ENCODE measurements at places on chromosomes 11 and 22.
A peak's percentile ranks its signal among the peaks of the same experiment; 100 is the strongest.

- DNase-seq: no peak
Observed at GRCh38 chr11:66625041-66625751, 8.8 kb downstream of the RBM14 start.

DNA sequence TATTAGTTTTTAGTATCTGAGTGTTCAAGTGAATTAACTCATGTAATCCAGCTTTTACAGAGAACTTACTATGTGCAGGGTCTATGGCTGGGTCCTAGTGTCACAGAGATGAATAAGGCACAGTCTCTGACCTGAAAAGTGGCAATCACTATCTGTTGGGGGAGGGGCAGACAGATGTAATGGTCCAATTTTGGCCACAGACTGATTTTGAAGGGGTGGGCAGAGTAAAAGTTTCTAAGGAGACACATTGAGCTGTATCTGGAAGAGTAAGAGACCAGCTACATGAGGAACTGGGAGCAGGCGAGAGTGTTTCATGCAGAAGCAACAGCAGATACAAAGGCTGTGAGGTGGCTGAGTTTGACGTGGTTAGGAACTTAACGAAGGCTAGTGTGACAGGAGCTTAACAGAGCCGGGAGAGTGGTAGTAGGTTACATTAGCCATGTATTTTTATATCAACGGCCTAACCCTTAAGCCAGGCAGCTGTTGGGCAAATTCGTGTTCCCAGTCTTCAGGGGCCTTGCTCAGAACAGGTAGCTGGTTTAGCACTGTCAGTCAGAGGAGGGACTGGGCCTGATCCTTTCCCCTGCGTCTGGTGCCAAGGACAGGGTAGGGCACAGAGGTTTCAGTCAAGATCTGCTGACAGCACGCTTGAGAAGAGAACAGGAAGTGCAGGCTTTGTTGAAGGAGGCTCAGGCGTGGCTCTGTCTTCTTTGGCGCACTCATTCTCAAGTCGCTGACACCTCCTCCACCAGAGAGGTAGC is 1.4 kb upstream of the STIM1 start:
- DNase-seq: peak; percentile 81

GRCh38 chr22:32692371-32692770 is 109.1 kb upstream of the TIMP3 start:
- DNase-seq: no peak

- DNase-seq: no peak
Observed at GRCh38 chr11:34830648-34831047, 85.5 kb downstream of the APIP start.

DNA sequence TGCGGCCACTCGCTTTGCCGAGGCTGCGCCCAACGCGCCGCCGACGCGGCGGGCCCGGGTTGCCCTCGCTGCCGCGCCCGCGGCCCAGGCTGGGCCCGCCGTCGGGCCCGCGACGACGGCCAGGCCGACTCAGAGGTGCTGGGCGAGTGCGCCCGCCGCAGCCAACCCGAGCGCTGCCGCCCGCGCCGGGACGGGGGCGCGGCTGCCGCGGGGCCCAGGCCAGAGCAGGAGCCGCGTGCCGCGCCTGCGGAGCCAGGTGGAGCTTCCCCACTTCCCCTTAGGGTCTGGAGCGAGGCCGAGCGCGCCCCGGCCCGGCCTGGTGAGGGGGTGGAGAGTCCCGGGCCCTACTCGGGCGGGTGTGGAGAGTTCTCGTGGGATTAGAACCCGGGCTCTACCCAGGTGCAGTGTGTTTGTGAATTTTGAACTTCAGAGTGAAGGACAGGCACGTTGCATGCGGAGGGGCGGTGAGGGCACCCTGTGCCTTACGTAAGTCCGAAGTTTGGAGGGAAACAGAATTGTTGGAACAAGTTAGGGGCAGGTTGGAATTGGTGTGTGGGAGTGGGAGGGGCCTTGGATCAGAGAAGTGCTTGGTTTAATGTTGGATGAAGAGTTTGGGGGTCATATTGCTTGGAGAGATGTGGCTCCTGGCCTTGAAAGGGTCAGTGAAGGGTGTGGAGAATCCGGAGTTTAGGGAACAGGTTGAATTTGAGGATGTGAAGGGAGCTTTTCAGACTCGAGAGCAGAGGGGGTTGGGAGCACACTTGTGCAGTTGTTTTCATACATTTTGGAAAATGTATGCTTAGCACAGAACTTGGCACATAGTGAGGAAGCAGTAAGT is 697 bp downstream of the RNF169 start:
- DNase-seq: peak; percentile 62

DNA sequence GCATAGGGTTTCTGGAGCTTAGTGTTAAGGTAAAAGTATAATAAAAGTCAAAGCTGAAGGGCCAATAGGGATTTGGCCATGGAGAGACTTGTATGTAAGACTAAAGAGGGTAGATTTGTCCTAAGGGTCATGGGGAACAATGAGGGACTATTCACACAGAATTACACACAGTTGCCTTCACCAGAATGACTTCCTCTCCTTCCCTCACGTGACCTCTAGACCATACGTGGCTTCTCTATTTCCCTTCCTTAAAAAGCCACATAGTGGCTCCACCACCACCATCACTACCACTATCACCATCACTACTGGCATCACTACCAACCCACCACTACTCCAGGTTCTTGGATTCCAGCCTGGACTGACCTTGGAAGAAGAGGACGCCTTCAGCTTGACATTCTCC is 2.8 kb downstream of the HPX start:
- DNase-seq: peak; percentile 12

GRCh38 chr22:20084547-20085413 is 4.7 kb downstream of the DGCR8 start:
- peak; percentile 26 for DNase-seq

- DNase-seq: peak; percentile 64
Observed at GRCh38 chr11:65879617-65880016, at the start of gene CTSW. Gene CTSW (plus strand): TSS chr11:65879837. CDS start chr11:65879855, 18 bp downstream.

DNA sequence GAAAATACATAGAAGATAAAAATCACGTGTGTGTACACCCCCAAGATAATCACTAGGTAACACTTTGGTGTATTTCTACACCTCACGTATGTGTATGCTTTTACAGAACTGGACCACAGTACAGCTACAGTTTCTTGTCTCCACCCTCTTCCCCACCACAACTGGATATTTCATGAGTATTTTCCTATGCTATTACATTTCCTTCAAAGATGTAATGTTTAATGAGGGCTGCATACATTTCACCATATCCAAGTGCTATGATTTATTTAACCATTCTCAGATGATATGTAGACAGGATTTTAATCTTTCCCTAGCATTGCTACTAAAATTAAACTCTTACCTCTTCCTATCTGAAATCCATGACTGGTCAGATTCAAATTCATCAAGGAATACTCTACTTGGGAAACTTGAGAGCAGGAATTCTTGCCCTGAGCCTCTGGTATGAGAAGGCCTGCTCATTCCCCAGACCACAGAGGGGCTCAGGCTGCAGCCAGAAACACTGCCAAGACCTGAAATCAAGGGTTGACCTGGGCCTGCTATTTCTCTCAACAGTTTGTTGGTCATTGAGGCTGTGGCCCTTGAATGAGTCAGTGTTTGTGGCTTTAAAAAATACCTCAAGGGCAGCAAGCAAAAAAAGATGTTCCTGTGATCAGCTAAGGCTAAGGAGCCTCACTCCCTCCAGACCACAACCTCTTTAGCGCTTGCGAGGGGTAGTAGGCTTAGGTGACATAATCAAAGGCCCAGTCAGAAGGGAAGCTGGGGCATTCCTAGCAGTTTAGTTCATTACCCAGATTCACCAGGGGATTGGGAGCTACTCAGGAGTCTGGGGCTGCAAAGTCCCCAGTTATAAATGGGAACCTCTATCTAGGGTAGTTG is 55.5 kb downstream of the ABTB2 start:
- DNase-seq: no peak

- DNase-seq: no peak
Observed at GRCh38 chr11:13336246-13336878, 58.8 kb downstream of the BMAL1 start.

- DNase-seq: no peak
Observed at GRCh38 chr22:46381142-46381541, 45.6 kb downstream of the TRMU start.

- DNase-seq: no peak
Observed at GRCh38 chr11:109972939-109973338, 120.3 kb upstream of the ZC3H12C start.

DNA sequence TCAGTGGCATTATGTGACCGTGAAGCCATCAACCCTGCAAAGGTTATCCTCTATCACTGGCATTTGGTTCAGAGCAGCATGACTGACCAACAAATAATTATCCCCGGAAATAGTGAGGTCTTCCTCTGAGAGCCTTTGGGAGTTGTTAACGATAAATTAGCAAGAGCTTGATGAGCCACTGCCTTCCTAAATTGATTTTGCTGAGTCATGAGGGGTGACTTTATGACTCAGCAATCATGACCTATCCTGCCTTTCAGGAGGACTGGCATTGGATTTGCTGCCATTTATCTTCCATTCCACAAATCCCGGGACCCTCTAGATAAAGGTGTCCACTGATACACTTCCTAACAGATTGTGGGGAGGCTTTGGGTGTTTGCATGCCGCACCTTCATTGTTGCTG is 80.8 kb upstream of the MTNR1B start:
- no peak for DNase-seq

DNA sequence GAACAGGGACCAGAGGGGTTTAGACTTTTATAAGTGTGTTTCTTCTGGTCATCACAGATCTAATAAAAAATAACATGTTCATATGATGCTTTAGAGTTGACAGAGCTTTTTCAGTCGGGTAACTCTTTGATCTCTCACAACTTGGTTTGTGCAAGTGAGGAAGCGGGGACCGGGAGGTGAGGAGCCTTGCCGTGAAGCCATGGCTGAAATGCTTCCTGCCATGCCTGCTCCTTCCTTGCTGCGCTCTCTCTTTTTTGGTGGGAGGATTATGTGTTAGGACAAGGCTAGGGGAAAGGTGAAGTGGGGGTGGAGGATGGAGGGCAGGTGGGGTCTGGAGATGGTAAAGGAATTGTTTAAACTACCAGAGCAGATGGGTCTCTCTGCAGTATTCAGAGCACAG is 23.8 kb downstream of the TEAD1 start:
- no peak for DNase-seq

DNA sequence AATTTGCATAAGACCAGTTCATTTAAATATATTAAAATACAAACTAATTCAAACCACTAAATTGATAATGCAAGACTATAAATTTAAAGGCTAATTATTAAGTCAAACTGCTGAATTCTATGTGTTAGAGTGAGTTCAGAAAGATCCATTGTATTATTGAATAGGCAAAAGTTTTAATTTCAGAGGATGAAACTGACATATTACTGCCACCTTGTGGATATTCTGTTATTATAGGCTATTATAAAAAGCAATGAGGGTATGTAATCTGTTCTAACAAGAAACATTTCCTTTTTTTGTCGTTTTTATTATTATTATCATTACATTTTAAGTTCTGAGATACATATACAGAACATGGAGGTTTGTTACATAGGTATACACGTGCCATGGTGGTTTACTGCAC is 20.9 kb upstream of the NAALAD2 start:
- no peak for DNase-seq

GRCh38 chr11:34232807-34233206 is 125.0 kb downstream of the ABTB2 start:
- no peak for DNase-seq

DNA sequence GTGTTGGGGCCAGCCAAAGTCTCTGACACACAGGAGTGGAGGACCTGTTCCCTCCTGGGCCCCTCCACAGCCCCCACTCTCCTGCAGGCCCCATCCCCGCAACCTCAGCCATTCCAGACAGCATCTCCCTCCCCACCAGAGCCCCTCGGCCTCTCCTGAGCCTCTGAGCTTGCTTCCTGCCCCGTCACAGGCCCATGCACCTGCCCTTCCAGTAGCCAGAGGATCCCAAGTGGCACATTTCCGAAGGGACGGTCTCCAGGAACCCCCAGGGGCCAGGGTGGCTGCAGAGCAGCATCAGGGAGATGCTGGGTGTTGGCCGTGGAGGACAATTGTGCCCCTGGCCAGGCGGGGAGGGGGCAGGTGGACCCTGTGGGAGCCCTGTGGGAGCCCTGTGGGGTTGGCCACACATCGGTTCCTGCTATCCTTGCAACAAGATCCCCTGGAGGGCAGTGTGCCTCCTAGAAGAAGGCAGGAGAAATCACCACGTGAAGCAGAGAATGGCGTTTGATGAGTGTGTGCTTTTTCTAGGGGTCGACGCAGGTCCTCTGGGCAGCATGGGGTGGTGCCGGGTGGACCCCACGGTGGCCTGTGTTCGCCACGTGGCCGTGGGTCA is 45.3 kb upstream of the PPARA start:
- DNase-seq: no peak

- no peak for DNase-seq
Observed at GRCh38 chr22:27723158-27723557, 78.4 kb downstream of the MN1 start.

DNA sequence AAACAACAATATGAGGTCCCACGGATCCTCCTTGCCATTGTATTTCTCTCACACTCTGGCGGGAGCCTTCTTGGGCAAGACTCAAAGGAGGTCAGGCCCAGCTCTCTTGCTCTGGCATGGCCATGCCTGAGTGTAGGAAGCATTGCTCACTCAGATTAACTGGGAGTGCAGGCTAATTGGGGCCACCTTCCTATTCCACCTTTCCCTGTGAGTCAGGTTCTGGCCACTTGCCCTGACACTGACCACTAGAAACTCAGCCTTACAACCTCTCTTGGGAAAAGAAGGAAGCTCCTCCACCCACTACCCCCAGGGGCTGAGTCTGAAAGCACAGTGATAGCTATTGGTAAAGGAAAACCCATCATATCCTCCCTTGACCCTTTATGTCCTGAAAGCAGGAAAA is 121.8 kb upstream of the NTM start:
- DNase-seq: no peak

- DNase-seq: peak; percentile 38
Observed at GRCh38 chr11:116925050-116925449, 87.6 kb upstream of the APOA1 start.

- no peak for DNase-seq
Observed at GRCh38 chr22:30201945-30202344, 44.6 kb downstream of the LIF start.

GRCh38 chr22:24435323-24435645 is 7.9 kb downstream of the ADORA2A start:
- no peak for DNase-seq

Measured in CD4-positive, alpha-beta T cell treated with Interleukin-17A for 4 hours (primary cell).